Activated T-helper 17 cell treated with anti-CD3 and anti-CD28 coated beads, Interleukin-2, amount 50 U/mL, for 72 hours (primary cell): ENCODE measurements at places on chromosomes 11 and 22. TPM values are rescaled to one million over a fixed set of nuclear protein-coding genes. Genes with fewer than 3 reads are reported as not detected.
A peak's percentile ranks its signal among the peaks of the same experiment; 100 is the strongest.

The SIK2 gene
- 6.4 TPM for total RNA-seq

The FXYD2 gene
- not detected for total RNA-seq

- ATAC-seq: peak; percentile 76
These were observed at the start of gene CCDC85B for GRCh38 chr11:65890324-65891218. TSS of gene CCDC85B (plus strand) at chr11:65890673. CDS start at chr11:65890784, 111 bp downstream.

- ATAC-seq: no peak
These were observed 29.8 kb upstream of the TTLL12 start for GRCh38 chr22:43216738-43217137.

DNA sequence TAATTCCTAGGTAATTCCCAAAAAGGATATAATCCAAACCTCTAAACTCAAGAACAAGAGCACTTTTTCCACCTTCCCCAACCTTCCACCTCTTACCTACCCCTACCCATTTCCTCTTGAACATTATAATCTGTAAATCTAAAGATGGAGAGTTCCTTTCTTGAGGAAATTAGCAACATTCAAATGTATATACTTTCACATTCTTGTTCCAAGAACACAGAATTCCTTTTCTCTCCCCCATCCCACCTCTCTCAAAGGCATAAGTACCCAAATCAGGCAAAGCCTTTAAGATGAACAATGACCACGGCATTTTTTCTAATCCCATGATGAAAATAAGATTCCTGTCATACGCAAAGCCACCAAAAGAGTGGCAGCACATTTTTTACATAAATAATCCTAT lies 18.3 kb downstream of the RRAS2 start:
- ATAC-seq: no peak

GRCh38 chr11:115920841-115921480 lies 416.7 kb upstream of the CADM1 start:
- no peak for ATAC-seq

DNA sequence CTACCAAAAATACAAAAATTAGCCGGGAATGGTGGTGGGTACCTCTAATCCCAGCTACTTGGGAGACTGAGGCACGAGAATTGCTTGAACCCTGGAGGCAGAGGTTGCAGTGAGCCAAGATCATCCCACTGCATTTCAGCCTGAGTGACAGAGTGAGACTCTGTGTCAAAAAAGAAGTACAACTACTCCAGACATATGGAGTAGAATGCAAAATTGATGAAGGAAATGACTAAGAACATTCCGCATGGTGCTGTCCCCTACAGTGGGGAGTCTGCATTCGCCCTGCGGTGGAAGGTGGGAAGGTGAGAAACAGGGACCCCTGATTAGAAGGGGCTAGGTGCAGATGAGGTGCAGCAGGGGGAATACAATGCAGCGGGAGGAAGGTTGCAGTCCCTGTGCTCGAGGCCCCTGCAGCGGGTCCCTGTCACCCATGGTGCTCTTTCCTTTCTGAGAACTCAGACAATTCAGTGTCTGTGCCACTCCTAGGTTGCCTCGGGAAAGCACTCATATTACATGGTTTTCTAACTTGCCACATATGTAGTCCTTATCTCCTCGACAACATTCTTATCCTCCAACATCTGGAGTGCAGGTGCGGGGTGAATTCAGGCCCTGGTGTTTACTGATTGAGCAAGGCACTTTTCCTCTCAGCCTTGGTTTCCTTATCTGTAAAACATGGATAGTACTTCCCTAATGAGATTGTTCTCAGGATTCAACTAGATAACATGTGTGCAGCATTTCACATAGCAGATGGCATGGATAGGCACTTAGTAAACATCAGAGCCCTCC lies 5.2 kb downstream of the POLD4 start:
- ATAC-seq: no peak

DNA sequence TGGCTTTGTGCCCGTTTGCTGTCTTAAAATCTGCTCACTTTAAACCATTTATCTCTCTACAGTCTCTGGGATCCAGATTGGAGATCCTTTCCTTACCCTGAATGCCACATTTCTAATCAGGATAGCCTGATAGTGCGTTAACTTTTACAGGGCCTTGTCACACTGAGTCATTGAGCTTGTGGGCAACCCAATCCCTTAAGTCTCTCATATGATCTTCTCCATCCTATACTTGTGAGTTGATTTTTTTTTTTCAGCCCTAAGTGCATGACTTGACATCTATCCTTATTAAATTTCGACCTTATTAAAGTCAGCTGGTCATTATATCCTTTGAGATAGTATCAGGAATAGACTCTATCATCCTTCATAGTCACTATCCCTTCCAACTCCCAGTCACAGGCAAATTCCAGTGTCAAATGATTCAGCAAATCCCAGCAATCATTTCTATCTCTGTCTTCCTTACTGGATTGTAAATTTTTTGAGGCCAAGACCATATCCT lies 57.7 kb downstream of the TEAD1 start:
- ATAC-seq: no peak

- ATAC-seq: no peak
These were observed 10.5 kb downstream of the HEPHL1 start for GRCh38 chr11:94031625-94032024.

DNA sequence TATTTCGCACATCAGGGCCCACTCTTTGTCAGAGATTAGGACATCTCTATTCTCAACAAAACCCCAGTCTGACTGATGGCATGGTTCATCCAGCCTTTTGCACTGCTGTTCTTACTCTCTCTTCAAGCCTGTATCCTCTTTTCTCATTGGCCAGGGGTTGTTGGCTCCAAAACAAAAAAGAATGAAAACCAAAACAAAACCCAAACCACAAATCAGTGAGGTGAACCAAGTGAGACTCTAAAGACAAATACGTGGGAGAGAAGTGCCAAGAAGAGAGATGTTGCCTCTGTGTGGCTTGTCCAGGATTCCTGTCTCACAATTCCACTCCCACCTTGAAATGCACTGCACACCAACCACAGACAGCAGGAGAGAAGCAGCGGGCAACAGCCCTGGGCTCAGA lies 278.9 kb upstream of the NARS2 start:
- ATAC-seq: no peak
